Astrocyte (in vitro differentiated cells and primary cell): ENCODE measurements at places on chromosomes 16 and 17.

- no peak for DNase-seq
Measured at GRCh38 chr16:1184156-1184868, 31.4 kb downstream of the CACNA1H start.

DNA sequence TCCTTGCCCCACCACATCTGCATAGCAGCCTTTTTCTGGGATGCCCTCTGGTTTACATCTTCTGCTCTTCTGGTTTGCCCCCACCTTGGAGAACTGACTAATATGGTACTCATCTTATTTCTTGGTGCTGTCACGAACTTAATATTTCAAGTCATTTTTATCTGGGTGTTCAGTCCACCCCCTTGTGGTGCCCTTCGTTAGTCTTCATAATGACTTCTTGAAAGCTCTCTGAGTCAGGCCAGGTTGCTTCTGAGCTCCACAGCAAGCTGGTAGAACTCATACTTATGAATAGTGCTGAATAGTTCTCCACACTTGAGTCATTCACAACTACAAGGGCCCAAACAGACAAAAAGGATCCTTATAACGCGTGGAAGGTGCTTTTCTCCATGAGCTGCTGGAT is 35.8 kb upstream of the TEKT3 start:
- DNase-seq = peak; percentile 77

GRCh38 chr16:78879011-78879410 is 721.5 kb downstream of the MAF start:
- DNase-seq = no peak

DNA sequence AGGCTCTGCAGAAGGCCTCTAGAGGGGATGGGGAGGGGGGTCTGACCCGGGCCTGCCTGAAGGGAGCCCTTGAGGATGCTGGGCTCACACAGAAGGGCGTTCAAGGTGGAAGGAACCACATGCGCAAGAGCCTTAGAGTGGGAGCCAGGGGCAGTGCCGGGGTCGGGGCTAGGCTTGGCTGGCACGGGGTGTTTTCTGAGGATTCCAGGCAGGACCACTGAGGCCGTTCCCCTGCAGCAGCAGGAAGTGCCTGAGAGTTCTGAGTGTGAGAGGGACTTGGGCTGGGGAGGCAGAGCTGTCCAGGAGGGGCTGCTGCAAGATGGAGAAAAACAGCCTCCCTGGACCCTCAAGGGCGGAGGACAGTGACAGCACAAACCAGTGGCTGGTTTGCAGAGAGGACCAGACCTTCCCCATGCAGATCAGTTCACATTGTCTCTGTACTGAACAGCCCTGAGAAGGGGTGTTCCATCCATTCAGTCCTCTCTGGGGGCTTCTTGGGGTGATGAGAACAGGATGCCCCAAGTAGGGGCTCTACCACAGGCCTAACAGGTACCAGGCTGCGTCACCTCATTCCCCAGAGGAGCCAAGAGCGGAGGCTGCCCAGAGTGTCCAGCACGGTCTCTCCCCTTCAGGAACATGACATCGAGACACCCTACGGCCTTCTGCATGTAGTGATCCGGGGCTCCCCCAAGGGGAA is 3.4 kb downstream of the NDRG4 start:
- DNase-seq = no peak

- no peak for DNase-seq
Measured at GRCh38 chr16:82157836-82158235, 12.2 kb downstream of the MPHOSPH6 start.

- DNase-seq = peak; percentile 30
Measured at GRCh38 chr16:67562918-67563707, 787 bp downstream of the CTCF start.

- no peak for DNase-seq
Measured at GRCh38 chr17:45220079-45220478, 1.6 kb upstream of the FMNL1 start.

DNA sequence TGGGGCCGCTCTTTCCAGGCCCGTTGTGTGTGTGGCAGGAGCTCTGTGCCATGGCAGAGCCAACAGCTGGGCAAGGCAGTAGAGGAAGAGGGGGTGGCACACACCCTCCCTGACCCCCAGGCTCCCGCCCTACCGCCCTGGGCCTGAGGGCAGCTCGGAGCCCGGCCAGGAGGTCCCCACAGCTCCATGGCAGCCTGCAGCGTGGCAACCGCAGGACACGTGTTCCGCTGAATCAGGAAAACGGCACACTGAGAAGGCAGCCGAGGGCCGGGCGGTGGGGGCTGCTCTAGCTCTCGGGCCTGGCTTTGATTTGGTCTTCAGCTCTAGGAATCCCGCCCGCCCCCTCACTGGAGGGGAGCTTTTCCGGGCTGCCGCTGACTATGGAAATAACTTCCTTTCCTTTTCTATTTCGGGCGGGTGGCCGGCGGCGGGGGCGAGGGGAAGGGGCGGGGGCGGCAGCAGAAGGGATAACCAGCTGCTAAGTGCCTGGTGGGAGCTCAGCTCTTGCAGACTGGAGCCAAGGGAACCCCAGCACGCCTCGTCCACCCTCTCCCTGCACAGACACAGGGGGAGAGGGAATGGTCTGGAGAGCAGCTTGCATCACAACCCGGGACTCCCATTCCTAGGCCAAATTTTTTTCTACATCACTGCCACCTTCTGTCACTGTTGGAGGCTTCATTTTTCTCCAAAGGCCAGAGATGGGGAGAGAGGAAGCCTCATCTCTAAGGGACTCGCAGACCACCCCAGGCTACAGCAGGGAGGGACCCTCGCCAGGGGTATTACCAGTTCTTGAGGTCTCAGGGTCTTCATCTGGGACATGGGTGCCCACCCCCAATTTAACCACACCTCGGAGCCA is 24.8 kb upstream of the MRPS23 start:
- peak; percentile 94 for DNase-seq

DNA sequence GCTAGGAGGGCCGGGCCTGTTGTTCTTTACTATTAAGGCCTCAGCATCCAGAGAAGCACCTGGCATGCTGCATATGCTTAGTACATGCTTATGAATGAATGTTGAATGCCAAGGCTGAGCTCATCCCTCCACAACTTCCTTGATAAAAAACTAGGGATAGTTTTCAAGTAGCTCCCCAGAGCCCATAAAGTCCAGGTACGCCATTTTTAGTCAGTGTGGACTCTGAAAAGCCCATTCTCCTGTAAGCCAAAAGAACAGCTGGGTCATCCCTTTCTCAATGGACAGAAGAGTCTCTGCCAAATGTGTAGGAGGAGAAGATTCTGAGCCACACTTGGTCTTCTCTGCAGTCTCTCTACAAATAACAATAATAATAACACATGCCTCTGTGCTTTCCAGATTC is 8.9 kb upstream of the ITGB3 start:
- DNase-seq = no peak

DNA sequence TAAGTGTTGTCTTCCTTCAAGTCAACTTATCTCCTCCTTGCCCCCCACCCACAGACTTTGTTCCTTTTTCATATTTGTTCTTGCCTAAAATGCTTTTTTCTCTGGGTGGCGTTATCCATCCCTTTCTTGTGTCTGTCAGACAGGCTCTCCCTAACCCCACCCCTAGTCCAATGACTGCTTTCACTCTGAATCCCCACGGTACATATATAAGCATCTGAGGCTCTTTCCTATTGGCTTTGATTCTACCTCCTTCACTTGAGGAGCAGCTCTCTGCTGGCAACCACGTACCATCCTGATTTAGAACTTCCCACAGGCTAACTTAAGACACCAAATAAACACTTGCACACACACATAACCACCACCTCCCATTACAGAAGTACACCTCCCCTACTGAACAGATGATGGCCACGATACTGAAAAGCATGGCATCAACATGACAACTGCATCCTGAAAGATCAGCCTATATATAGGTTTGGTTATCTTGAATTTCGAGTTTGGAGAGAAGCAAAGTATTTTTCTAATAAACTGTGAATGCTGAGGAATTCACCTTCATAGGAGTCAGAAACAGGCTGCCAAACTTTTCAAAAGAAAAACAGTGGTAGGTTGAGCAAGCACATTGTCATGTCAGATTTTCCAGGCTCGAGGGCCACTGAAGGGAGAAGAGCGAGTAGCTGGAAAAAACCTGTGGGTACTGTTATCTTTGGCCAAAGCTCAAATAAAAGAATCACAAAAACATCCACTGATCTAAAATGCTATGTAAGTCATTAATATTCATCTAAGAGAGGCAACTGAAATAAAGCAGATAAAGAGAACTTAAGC is 24.3 kb downstream of the STAT3 start:
- DNase-seq = peak; percentile 88

- peak; percentile 77 for DNase-seq
Measured at GRCh38 chr17:16322636-16323035, 30.6 kb downstream of the CENPV start.
